ENCODE measurements at places on chromosomes 1 and 21. TPM values are rescaled to one million over a fixed set of nuclear protein-coding genes. Genes with fewer than 3 reads are reported as not detected.

DNA sequence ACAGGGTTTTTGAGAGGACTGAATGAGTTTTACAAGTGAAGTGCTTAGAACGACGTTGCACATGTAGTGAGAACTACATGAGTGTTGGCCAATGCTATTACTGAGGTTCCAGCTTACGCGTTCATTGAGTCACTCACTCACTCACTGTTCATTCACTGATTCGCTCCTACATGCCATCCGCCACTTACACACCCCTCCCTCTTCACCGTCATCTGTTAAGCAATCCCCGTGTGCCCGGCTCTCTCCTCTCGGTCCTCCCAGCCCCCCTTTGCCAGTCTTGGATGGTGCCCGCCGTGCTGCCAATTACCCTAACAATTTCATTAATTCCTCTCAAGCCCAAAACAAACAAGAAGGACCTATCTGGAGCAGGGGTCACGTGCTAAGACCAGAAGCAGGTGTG lies 27.3 kb upstream of the EPHA2 start:
- peaks cover 2% of the 10 kb centered on the region for H3K4me1 ChIP-seq
- H3K4me3 ChIP-seq = no peak overlapping the region
- no peak overlapping the region for H3K27ac ChIP-seq
- H3K27me3 ChIP-seq = no peaks in the 10 kb centered on the region
- H3K36me3 ChIP-seq = no peaks in the 10 kb centered on the region

SPRR2B gene
- total RNA-seq = not detected

NENF gene
- 43.9 TPM for total RNA-seq

ZNF436 gene
- total RNA-seq = 20.4 TPM

BRDT gene
- total RNA-seq = 0.43 TPM

DNALI1 gene
- total RNA-seq = 0.98 TPM

TTC24 gene
- 4.3 TPM for total RNA-seq

KRTAP12-2 gene
- total RNA-seq = not detected

DNA sequence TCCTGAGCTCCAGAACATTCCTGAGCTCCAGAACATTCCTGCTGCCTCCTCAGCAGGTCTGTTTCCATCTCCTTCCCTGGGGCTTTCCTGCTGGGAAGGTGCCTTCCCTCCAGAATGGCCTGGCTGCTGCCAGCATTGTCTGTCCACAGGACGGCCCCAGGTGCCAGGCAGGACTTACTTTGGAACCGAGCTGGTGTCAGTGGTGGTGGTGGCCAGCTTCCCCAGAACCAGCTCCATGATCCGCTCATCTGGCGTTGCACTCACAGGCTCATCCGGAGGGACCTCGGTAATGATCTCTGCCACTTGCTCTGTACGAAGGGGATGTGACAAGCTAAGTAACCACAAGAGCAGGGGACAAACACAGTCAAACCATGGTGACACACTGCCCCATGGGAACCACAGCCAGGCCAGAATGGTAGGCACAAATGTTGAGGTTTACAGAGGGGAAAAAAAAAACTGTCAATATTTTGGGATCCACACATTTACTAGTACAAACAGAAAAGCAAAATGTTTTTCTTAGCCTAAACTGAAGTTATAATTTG lies 41.3 kb downstream of the PRDM15 start:
- H3K4me1 ChIP-seq = peaks cover 4% of the 10 kb centered on the region
- H3K27me3 ChIP-seq = no peaks in the 10 kb centered on the region
- no peak overlapping the region for H3K4me3 ChIP-seq

Measured in spleen (tissue), 13 donors.